ENCODE measurements at places on chromosomes 12 and 14. TPM values are rescaled to one million over a fixed set of nuclear protein-coding genes. Genes with fewer than 3 reads are reported as not detected.

GRCh38 chr12:44611538-44611937, 264.6 kb downstream of the NELL2 start:
- no peaks in the 10 kb centered on the region for H3K36me3 ChIP-seq
- H3K4me1 ChIP-seq = no peaks in the 10 kb centered on the region
- H3K27me3 ChIP-seq = no peaks in the 10 kb centered on the region
- no peak overlapping the region for H3K27ac ChIP-seq
- DNase-seq = no peak

DNA sequence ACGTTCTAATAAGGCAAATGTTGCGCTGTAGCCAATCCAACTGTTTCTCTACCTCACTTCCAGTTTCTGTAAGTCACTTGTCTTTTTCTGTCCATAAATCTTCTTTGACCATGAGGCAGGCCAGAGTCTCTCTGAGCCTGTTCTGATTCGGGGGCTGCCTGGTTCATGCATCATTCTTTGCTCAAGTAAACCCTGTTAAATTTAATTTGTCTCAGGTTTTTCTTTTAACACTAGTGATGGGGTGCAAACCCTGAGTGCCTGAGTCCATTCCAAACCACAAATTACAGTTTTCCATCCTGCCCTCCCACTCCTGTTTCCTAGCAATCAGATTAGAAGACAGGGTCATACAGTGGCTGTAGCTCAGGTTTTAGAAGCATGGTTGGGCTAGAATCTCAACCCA, 41.9 kb downstream of the VWF start:
- no peak overlapping the region for H3K4me3 ChIP-seq
- H3K36me3 ChIP-seq = no peaks in the 10 kb centered on the region
- peaks cover 18% of the 10 kb centered on the region for H3K4me1 ChIP-seq
- DNase-seq = peak; percentile 44
- no peak overlapping the region for H3K27ac ChIP-seq

- no peaks in the 10 kb centered on the region for H3K27me3 ChIP-seq
- no peak overlapping the region for H3K4me3 ChIP-seq
- H3K36me3 ChIP-seq = peaks cover 7% of the 10 kb centered on the region
- DNase-seq = no peak
These were observed 10.7 kb downstream of the PRH1 start for GRCh38 chr12:10873378-10873777.

DNA sequence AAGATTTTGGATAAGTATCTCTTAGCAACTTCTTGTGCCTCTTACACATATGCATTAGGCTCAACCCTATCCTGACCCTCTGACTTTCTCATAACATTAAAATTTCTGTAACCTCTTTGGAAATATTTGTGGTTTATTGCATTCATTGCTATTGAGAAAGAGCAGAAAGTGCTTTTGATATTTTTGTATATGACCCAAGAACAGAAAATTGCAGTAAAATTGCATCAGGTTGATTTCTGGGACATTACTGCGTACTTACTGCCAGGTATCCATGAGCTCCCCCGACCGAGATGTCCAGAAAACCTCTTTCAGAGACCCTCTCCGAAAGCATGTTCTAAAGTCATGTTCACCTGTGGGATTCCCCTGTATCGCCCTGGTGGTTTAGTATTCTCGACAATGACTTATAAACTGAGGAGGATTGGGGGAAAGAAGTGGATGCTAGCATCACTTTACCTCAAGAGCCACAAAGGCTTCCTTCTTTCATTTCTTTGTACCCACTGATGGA, 14.5 kb upstream of the IL22 start:
- H3K36me3 ChIP-seq = no peaks in the 10 kb centered on the region
- peaks cover 74% of the 10 kb centered on the region for H3K4me1 ChIP-seq
- no peak overlapping the region for H3K4me3 ChIP-seq
- H3K27ac ChIP-seq = peak overlapping the region; percentile 68
- no peak for DNase-seq

- no peaks in the 10 kb centered on the region for H3K4me1 ChIP-seq
- DNase-seq = no peak
- H3K27me3 ChIP-seq = peaks cover 4% of the 10 kb centered on the region
- H3K27ac ChIP-seq = no peak overlapping the region
These were observed 64.9 kb upstream of the VASH1 start for GRCh38 chr14:76696361-76696760.

The NFE2 gene
- total RNA-seq = 2.7 TPM

GRCh38 chr12:123949770-123950165, 22.9 kb downstream of the CCDC92 start:
- peaks cover 10% of the 10 kb centered on the region for H3K36me3 ChIP-seq
- H3K27ac ChIP-seq = no peak overlapping the region
- H3K27me3 ChIP-seq = no peaks in the 10 kb centered on the region
- H3K4me1 ChIP-seq = peaks cover 16% of the 10 kb centered on the region
- H3K4me3 ChIP-seq = no peak overlapping the region
- DNase-seq = no peak

DNA sequence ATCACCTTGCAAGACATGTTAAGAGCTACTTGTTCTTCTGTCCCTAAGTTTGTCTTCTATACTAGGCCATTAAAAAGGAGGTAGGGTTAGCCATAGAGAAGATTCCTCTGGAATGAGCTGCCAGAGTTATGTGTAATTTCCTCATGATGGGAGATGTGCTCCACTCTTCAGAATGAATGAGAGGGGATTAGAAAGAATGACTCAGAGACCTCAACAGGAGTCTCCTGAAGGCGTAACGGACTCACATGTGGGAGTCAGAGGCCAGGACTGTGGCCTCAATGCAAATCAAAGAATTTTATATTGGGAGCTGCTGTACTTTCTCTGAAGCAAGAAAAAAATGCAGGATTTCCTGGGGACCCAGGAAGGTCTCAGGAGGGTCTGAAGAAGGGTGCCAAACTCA, 87.8 kb upstream of the ATXN7L3B start:
- H3K27me3 ChIP-seq = no peaks in the 10 kb centered on the region
- H3K36me3 ChIP-seq = no peaks in the 10 kb centered on the region
- no peak overlapping the region for H3K4me3 ChIP-seq
- no peaks in the 10 kb centered on the region for H3K4me1 ChIP-seq

The HCAR1 gene
- total RNA-seq = 1.1 TPM

DNA sequence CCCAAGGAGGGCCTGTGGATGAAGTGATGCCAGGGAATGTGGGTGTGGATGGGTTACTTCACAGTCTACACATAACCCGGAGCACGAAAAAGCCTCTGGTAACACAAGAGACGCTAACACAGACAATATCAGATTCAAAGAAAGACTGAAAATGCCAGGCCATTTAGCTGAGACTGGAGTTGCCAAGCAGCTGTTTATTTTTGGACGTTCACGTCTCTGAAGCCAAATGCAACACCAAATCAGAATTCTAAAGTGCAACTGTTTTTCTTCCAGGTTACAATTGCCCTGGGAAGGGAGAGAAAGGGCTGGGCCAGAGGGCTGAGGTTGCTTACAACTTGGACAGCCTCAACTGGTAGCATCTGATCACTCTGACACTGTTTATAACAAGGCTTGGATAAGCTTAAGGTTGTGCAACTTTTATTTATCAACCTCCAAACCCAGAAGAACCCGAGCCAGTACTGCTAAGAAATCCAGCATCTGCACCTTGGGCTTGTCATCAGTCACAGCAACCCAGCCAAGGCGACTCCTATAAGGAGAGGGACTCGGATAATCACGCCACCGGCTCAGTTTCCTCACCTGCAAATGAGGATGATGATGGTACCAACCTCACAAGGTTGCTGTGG, 24.8 kb downstream of the NUAK1 start:
- peak overlapping the region; percentile 68 for H3K27ac ChIP-seq
- DNase-seq = no peak

GRCh38 chr12:53005215-53005985, 856 bp upstream of the EIF4B start:
- peak overlapping the region; percentile 90 for H3K4me3 ChIP-seq
- H3K4me1 ChIP-seq = peaks cover 37% of the 10 kb centered on the region

- H3K27me3 ChIP-seq = no peaks in the 10 kb centered on the region
- no peak overlapping the region for H3K27ac ChIP-seq
- peaks cover 13% of the 10 kb centered on the region for H3K4me1 ChIP-seq
- no peaks in the 10 kb centered on the region for H3K36me3 ChIP-seq
- H3K4me3 ChIP-seq = no peak overlapping the region
These were observed 83.3 kb upstream of the FOXN3 start for GRCh38 chr14:89500303-89500702.

The SDSL gene
- total RNA-seq = 6.5 TPM

The XRCC3 gene
- 4.3 TPM for total RNA-seq

- H3K4me1 ChIP-seq = peaks cover 46% of the 10 kb centered on the region
- H3K36me3 ChIP-seq = no peaks in the 10 kb centered on the region
- H3K27ac ChIP-seq = peak overlapping the region; percentile 76
These were observed 17.8 kb upstream of the EMP1 start for GRCh38 chr12:13178568-13179210.

DNA sequence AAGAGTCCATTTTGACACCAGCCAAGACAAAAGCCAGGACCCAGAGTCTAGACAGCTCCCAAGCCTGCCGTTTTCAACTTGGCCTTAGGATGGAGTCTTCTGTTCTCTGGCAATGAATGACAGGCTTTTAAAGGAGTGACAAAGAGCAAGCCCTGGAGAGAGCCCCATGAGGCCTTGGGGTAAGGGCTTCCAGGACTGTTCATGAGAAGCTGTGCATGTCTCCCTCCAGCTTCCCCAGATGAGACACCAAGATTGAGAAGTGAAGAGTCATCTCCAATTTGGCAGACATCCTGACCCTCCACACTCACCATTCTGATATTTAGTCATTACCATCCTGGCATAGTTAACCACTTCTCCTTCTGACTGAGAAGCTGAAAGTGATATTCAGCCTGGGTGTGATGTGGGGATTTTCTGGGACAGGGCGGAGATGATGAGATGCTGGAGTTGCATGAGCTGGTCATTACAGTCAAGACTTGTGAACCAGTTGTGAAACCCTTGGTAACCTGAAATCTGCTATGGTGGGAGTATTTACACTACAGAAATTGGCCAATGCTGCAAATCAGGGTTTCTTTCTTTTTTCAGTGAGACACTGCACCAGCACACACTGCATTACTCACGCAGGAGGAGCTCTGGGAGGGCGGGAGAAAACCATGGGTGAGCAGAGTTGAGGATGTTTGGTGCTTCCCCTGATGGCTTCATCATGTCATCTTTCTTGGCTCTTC, 77.8 kb downstream of the VCPKMT start:
- peak overlapping the region; percentile 94 for H3K27ac ChIP-seq
- peaks cover 33% of the 10 kb centered on the region for H3K4me1 ChIP-seq
- no peaks in the 10 kb centered on the region for H3K27me3 ChIP-seq

- no peak overlapping the region for H3K27ac ChIP-seq
- H3K4me1 ChIP-seq = peaks cover 9% of the 10 kb centered on the region
- H3K4me3 ChIP-seq = no peak overlapping the region
- H3K36me3 ChIP-seq = no peaks in the 10 kb centered on the region
- no peaks in the 10 kb centered on the region for H3K27me3 ChIP-seq
These were observed 136.5 kb upstream of the AMIGO2 start for GRCh38 chr12:47216150-47216677.

The CTDSP2 gene
- total RNA-seq = 105 TPM

DNA sequence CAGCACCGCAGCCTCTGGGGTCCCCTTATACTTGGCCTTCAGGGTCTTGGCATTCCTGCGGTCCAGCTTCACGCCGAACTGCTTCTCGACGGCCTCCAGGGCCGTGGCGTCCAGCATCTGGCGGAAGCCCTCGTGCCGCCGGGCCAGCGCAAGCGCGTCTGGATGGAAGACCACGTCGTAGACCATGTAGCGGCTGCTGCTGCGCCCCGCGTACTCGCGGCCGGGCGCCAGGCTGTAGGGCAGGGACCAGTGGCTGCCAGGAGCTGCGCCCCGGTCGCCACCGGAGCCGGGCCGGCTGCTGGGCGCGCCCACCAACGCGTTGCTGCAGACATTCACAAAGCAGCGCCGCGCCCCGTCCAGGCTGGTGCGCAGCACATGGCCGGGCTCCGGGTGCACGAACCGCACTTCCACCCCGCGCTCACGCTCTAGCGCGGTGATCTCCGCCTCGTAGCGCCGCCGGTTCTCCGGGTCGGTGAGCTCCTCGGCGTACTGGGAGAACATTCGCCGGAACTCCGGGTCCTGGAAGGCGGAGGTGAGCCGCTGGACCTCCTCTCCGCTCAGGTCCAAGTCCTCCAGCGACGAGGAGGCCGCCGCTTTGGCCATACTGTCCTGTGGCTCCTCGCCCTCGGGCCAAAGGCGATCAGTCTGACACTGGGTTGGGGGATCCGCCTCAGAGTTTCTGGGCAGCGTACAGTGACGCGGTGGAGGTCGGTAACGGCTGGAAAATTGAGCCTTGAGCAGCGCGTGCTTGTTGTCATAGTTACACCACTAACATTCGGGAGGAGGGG, at the start of gene DNAAF2:
DNAAF2 (minus strand) TSS at position 698 of the 788 bp plus-strand sequence; CDS start at position 603, 95 bp downstream.
- H3K36me3 ChIP-seq = peaks cover 15% of the 10 kb centered on the region
- DNase-seq = peak; percentile 92
- H3K4me1 ChIP-seq = peaks cover 6% of the 10 kb centered on the region
- H3K27ac ChIP-seq = peak within 1 kb of the TSS; percentile 95
- H3K27me3 ChIP-seq = no peaks in the 10 kb centered on the region
- peak within 1 kb of the TSS; percentile 97 for H3K4me3 ChIP-seq

DNA sequence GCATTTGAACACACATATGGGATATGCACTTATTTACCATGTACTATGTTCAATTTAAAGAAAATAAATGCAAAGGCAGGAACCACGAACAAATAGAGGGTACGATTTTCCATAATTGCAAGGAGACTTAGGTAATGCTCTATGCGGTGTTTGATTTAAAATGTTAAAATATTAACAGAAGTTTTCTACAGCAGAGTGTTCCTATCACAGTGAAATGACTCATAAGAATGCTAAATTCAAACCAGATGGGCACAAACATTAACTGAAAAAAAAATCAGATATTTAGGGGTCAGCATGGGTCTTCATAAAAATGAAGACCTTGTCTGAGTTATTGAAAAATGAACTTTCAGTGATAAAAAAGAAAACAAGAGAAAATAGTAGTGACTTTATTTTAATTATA, 65.4 kb downstream of the LLPH start:
- H3K27ac ChIP-seq = no peak overlapping the region
- no peaks in the 10 kb centered on the region for H3K36me3 ChIP-seq
- peak; percentile 63 for DNase-seq
- no peaks in the 10 kb centered on the region for H3K27me3 ChIP-seq
- no peak overlapping the region for H3K4me3 ChIP-seq
